ENCODE measurements at places on chromosomes 5 and 9.

DNA sequence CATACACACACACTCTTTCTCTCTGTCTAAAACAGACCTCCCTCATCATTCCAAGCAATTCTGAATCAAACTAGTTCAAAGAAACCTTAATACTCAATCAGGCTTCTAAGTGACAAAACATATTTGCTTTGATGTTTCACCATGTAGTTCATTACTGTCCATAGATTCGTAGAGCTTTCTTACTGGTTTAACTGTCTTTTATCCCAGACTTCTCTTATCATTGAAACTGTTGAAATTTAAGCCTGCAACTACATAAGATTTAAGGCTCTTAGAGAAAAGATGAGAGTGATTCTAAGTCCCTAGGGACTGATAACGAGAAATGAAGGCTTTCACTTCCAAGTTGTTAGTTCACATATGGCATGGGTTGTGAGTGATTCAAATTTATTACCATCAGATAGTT, 11.0 kb upstream of the PLAC8L1 start:
- DNase-seq: no peak

DNA sequence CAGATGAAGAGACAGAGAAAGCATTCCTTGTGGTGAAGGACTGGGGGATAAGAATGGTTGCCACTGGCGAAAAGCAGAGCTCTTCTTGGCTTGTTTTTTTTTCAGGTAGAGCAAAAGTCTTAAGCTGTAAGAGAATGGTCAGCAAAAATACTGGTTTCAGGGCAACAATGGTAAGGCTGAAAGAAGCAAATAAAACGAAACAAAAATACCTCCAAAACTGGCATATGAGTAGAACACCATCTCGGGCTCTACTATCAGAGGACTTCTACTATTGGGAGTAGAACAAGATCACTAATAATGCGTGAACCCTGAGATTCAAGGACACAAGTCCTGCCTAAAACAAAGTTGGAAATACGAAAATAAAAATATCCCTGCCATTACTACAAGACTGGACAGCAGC, 1823.2 kb upstream of the CDH6 start:
- no peak for DNase-seq

DNA sequence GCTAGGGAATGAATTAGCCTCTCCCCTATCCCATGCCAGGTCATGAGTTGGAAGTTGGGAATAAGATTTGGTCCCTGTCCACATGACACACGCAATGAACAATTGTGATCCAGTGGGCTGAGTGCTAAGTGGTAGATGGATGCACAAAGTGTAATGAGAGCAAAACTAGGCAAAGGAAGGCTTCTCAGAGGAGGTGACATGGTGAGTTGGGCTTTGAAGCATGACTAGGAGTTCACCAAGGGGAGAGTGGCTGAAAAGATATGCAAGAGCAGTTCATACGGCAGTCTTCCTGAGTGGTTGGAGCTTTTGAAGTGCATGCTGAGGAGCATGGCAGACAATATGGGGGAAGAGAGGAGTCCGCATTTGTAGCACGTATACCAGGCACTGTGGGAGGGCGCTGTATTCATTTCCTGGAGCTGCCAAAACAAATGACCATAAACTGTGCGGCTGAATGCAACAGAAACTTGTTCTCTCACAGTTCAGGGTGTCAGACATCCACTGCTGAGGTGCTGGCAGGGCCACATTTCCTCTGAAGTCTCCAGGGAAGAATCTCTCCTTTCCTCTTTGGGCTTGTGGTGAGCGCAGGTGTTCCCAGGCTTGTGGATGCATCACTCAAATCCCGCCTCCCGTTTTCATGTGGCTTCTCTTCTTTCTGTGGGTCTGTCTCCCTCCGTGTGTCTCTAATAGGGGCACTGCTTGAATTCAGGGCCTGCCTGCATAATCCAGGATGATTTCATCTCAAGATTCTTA, 49.5 kb downstream of the NSG2 start:
- DNase-seq: no peak

- no peak for DNase-seq
These were observed 869.4 kb upstream of the CDH6 start for GRCh38 chr5:30324083-30324482.

- no peak for DNase-seq
These were observed 14.9 kb downstream of the ADAMTS2 start for GRCh38 chr5:179330186-179330900.

DNA sequence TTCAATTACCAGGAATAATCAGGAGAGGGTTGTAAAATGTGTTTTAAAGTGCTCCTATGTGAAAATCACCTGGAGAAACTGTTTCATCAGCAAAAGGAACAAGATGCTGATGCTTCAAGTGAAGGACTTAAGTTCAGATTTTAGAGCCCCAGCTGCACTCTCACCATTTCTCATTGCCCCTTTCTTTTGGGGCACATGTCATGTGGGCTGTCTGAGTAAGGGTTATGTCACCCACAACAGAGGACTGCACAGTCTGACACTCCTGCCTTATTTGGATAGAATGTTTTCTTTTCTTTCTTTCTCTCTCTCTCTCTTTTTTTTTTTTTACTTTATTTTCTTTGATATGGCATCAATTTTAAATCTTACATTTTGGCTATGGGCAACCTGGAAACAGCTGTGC, 204.1 kb upstream of the EFNA5 start:
- no peak for DNase-seq

- no peak for DNase-seq
These were observed 81.7 kb downstream of the MUSK start for GRCh38 chr9:110750272-110750671.

GRCh38 chr9:15293804-15294316, 13.2 kb downstream of the TTC39B start:
- peak; percentile 52 for DNase-seq

GRCh38 chr5:126178521-126178920, 244.7 kb upstream of the GRAMD2B start:
- DNase-seq: no peak
